Left renal pelvis (tissue), 4 donors: ENCODE measurements at places on chromosomes 3 and 15.

GRCh38 chr15:73796331-73796831 is 43.2 kb upstream of the INSYN1 start:
- DNase-seq: no peak

- DNase-seq: peak; percentile 19
Observed at GRCh38 chr3:76986876-76987474, 52.9 kb upstream of the ROBO2 start.

- no peak for DNase-seq
Observed at GRCh38 chr3:9727041-9727595, 4.4 kb upstream of the BRPF1 start.

GRCh38 chr3:174862101-174862500 is 3.0 kb downstream of the NAALADL2 start:
- no peak for DNase-seq

DNA sequence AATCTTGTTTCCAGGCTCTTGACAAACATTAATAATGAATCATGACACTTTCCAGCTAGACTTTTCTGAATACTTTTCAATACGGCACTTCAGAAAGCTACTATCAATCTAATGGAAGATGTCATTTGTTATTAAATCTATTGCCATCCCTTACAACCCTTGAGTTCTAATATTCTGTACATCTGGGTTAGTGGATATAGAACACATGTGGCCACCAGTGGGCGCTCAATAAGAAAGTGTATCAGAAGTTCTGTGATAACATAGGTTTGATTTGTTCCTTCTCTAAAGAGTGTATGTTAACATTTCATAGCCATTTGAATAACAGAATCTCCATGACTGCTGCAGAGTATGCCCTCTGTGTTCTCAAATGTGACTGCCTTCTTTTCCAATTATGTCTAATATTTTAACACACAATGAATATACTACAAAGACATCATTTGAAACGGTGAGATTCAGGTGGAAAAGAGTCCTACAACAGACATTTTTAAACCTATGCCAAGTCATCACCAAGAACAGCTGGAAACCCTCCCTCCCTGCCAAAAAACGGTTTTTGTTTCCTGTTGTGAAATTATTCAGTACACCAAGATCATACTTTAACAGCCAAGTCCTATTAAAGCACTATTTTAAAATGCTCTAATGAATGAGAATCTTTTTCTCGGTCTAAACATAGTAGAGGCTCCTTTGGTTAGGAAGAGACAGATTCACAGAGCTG is 22.2 kb downstream of the ALDH1A2 start:
- no peak for DNase-seq

DNA sequence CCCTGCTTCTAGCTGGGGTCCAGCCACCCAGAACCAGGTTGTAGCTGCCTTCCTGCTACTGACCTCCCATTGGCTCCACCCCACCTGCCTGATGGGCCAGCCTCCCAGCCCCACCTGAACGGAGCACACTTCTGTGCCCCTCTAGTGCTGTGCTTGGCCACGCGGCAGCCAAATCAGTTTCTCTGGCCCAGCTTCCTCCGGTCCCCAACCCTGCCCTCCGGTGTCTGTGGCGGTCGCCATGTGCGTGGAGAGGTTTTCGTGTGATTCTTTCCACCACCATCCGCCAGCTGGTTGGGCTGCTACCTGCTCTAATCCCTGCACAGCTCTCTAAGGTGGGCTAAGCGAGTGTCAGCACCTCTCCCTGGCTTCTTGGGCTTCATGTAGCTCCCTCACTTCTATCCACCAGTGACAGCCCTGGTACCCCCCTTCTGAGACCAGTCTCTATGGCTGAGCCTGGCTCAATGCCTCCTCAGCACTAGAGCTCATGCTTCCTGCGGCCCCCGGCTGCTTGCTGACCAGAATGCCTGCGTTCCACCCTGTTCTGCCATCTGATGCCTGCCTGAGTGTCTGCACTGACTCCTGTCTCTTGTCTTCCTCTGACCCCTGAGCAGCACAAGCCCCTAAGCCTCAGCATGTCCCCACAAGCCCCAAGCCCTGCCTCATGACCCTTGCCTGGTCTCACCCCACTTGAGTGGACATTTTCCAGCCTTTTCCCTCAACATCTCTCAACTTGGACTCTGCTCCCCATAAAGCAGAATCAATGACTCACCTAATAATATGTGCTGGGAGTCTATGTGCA is 23.2 kb upstream of the MAGEF1 start:
- no peak for DNase-seq

GRCh38 chr3:126376444-126376843 is 18.3 kb upstream of the CFAP100 start:
- DNase-seq: no peak

GRCh38 chr3:176992565-176992964 is 204.7 kb downstream of the TBL1XR1 start:
- DNase-seq: no peak

DNA sequence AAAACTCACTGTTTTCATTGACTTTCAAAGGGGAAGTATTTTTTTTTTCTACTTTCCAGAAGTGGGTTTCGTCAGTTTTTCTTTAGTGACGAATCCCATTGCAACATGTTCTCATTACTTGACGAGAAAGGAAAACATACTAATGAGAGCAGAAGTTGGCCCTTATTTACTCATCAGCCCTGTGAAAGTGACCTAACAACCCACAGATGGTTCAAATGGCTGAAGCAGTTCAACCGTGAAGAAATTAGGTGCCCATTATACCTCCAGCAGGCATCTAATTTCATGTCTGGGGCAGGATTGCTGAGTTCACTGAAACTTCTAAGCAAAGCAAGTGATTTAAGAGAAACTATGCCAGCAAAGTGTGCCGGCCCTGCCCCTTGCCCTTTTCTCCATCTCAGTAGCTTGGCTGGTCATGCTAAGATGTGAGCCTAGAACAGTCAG is 9.0 kb downstream of the AQP9 start:
- DNase-seq: peak; percentile 36

DNA sequence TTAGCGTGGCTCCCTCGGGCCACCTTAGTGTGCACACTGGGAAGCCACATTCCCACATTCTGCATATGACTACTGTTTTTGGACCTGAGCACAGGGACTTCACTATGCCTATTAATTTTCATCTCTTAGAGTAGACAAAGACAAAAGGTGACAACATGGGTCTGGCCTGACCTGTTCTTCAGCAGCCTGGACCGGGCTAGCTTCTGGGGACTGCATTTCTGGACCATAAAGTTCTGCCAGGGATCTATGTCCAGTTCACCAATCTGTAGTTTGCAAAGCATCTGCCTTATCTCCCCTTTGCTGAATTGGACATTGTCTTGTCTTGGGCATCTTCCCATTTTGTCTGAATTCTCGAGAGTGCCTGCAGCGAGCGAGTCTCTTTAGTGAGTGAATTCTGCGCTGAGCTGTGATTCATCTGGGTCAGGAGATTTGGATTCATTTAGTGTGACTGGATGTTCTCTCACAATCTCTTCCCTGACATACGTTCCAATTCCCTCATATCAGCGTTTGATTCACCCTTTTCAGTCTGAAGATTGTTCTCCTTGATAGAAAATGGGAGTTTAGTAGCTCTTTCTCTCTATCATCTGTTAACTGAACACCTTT is 112.2 kb upstream of the PLXNA1 start:
- DNase-seq: no peak
